ENCODE measurements at places on chromosomes 5 and 9.

DNA sequence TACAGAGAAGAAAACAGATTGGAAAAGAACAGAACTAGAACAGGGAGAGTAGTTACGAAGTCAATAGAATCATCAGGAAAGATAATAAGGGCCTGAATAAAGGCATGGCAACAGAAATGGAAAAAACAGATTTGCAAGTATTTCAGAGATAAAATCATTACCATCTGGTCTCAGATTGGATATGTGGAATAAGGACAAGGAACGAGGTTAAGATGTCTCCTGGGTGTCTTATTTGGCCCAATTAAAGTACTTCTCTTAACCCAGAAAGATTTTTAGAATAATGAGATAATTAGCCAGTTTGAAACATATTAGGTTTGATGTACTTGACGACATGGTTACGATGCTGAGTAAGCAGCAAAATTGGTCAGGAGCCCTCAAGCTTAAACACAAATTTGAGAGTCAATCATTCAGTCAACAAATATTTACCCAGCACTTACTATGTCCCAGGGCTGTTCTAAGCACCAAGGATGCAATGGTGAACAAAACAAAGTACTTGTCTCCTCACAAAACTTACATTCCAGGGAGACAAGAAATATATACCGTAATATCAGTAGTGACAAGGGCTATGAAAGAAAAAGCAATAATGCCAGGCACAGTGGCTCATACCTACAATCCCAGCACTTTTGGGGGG lies 18.3 kb downstream of the RICTOR start:
- DNase-seq: no peak

DNA sequence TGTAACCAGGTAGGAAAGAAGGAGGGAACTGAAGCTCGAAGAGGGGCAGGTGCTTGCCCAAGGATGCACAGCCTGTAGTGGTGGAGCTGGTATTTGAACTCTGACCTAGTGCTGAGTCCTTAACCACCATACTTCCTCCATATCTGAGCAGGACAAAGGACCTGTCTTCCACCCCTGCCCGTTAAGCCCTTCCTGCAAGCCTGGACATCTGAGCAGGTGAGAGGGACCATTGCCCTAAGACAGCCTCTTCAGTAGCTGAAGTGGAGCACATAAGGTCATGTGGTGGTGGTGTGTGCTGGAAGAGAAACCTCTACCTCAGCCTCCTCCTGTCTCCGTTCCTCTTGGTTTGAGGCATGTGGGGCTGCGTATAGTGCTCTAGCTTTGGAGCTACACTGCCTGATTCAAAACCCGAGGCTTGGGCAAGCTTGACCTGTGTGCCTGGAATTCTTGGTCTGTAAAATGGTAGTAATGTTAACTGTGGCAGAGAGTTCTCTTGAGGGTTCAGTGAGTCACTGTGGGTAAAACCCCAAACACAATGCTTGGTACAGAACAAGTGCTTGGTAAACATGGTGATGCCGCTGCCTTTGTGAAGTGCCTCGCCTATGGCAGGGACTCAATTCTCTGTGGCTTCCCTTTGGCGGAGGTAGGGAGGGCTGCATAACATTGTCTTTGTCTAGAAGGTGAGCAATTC lies 7.4 kb downstream of the GALNT10 start:
- no peak for DNase-seq

- no peak for DNase-seq
Measured at GRCh38 chr9:120524863-120525262, 55.1 kb downstream of the CDK5RAP2 start.

DNA sequence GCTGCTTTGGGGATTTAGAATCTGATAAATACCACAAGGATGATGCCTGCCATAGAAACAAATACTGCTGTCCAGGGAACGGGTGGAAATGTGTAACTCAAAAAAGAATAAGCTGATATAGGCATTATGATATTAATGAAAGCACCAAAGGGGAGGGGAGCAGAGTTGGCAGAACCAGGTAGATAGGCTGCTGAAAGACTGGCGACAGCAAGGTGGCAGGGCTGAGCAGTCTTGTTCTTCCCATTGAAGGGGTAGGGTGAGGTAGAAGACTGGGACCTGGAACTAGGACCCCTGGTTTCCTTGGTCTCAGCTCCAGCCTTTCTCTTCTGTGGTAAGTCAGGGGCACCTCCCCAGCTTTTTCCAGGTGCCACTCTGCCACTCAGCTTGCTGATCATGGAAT lies 31.4 kb upstream of the TMOD1 start:
- no peak for DNase-seq

- no peak for DNase-seq
Measured at GRCh38 chr9:1869843-1870242, 145.3 kb upstream of the SMARCA2 start.

GRCh38 chr9:99012957-99013512 lies 69.3 kb downstream of the COL15A1 start:
- DNase-seq: no peak

- DNase-seq: no peak
Measured at GRCh38 chr5:138083702-138084101, at the start of gene WNT8A. TSS of gene WNT8A (plus strand) at chr5:138084033. CDS start at chr5:138084128, 95 bp downstream.

- DNase-seq: no peak
Measured at GRCh38 chr5:160262151-160263074, 33.1 kb downstream of the FABP6 start.

- DNase-seq: no peak
Measured at GRCh38 chr9:70672161-70672649, 257.7 kb upstream of the KLF9 start.

- DNase-seq: no peak
Measured at GRCh38 chr9:92718086-92719001, 46.3 kb downstream of the BICD2 start.

- DNase-seq: no peak
Measured at GRCh38 chr5:82046276-82046647, 74.4 kb downstream of the ATG10 start.

DNA sequence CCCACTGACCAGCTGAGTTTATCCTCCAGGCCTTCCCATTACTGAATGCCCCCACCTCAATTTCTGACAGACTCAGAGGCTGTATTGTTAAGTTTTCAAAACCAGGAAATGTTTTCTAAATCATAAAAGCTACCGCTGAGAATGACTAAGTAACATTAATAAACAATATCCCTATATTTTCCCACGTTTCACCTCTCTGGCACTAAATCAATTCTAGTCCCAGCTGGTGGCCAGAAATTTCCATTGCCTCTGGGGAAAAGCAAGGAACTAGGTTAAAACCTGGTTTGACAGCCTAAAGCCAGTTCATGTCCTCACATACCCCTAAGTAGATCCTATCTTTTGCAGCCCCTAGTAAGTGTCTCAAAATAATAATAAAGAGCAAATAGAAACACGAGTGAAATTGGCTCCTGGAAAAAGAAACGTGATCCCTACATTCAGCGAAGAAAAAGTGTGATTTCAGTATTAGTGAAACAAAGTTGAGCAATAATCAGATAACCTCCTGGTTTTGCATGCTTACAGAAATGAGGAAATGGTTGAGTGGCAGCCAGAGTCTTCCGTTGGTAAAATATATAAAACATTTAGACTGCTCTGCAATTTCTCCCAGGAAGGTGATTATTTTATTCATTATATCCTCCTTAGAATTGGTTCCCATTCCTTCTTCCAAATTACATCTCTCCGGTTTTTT lies 110.9 kb downstream of the ESM1 start:
- DNase-seq: no peak

- no peak for DNase-seq
Measured at GRCh38 chr5:127938746-127939145, 144.8 kb upstream of the SLC12A2 start.

- DNase-seq: no peak
Measured at GRCh38 chr9:108077556-108077955, 588.0 kb upstream of the KLF4 start.

GRCh38 chr5:138527170-138527569 lies 15.9 kb downstream of the ETF1 start:
- DNase-seq: no peak

- DNase-seq: no peak
Measured at GRCh38 chr9:111456529-111456928, 27.7 kb downstream of the ECPAS start.

DNA sequence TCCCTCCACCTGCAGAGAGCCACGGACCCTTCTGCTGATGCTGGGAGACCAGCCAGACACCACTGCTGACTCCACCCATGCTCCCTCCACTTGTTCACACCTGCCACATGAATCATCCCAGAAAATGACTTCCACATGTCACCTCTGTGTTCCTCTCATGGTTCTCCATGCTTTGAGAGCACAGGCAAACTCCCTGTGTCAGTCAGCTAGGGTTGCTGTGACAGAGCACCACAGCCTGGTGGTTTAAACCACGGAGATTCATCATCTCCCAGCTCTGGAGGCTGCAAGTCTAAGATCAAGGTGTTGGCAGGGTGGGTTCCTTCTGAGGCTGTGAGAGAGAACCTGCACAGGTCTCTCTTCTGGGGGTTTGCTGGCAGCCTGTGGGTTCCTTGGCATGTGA lies 381.4 kb downstream of the GADD45G start:
- no peak for DNase-seq

- DNase-seq: no peak
Measured at GRCh38 chr5:149863176-149863575, 81.4 kb downstream of the PDE6A start.

GRCh38 chr5:179731791-179732411 lies 721 bp upstream of the MAML1 start:
- no peak for DNase-seq

DNA sequence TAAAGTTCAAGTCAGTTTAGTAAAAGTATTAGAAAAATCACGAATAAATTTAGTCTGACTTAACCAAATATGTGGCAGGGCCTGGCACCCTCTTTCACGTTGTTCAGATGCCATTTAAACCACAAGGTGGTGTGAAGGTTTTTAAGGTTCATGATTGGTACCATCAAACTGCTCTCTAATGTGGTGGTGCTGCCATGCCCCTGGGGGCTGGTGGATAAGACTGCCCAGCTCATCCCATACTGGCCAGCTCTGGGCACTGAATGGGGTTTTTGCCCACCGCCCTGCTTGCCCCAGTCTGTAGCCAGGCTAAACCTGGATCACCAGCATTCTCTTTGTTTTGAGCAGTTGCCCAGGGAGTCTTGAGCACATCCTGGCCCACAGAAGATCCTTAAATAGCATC lies 159.3 kb downstream of the GABBR2 start:
- no peak for DNase-seq

DNA sequence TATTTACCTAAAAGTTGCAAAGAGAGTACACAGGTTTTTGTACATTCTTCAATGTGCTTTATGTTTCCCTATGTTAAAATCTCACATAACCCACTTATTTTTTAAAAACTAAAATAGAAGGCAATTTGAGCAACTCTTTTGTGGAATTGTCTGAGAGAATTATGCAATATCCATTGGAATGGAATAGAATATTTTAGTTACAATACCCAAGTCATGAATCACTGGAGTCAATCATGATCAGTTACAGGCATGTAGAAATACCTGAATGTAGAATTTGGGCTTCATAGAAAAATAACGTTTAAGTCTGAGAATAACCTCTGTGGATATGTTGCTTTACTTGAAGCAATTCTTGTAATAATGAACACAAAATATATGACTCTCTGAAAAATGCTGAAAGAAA lies 143.3 kb downstream of the FGF10 start:
- no peak for DNase-seq

DNA sequence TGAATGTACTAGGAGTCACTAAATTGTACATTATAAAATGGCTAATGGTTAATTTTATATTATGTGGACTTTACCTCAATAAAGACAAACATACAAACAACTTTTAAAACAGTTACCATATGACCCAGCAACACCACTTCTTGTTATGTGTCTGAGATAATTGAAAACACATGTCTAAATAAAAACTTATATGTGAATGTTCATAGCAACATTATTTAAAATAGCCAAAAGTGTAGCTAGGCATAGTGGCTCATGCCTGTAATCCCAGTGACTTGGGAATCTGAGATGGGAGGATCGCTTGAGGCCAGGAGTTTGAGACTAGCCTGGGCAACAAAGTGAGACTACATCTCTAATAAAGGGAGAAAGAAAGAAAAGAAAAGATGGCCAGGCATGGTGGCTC lies 22.9 kb downstream of the SLC35A4 start:
- DNase-seq: no peak

GRCh38 chr9:126499005-126499910 lies 114.5 kb upstream of the LMX1B start:
- DNase-seq: no peak

DNA sequence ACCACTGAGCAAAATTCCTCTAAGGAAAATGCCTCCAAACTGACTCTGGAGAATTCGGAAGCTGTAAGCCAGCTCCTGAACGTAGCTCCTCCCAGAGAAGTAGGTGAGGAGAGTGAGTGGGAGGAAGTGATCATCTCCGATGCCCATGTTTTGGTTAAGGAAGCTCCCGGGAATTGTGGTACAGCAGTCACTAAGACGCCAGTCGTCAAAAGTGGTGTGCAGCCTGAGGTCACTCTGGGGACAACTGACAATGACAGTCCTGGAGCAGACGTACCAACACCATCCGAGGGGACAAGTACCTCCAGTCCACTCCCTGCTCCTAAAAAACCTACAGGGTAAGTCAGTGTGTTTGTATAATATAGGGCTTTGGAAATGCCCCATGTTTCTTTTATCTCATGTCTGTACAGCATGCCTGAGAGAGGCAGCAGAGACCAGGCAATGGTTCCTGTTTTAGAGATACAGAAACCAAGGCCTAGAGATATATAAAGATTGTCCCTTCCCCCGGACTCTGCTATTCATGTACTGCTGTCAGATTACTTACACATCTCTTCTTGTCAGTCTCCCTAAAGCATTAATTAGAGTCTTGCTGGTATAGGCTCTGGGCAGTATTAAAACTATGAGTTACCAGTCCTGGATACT lies 23.9 kb downstream of the HMGXB3 start:
- no peak for DNase-seq

GRCh38 chr5:44884036-44884435 lies 75.3 kb downstream of the MRPS30 start:
- no peak for DNase-seq

DNA sequence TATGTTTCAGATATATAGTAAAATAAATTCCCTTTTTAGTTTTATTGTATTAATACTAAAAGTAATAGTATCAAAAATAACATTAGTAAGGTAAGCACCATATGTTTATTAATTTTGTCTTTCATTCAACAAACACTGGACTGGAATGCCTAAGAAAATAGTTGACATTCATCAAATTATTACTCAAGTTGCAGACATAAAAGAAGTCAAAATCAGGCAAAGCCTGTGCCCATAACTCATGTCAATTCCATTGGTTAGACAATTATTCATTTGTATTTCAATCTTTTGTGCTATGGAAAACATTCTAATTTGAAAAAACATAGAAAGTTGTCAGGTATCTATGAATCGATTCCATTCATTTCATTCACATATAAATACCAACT lies 158.9 kb downstream of the CEMIP2 start:
- no peak for DNase-seq

Data from suprapubic skin (tissue), 4 donors.